Activated CD8-positive, alpha-beta T cell treated with anti-CD3 and anti-CD28 coated beads for 36 hours (primary cell): ENCODE measurements at places on chromosomes 16 and 17.
A peak's percentile ranks its signal among the peaks of the same experiment; 100 is the strongest.

DNA sequence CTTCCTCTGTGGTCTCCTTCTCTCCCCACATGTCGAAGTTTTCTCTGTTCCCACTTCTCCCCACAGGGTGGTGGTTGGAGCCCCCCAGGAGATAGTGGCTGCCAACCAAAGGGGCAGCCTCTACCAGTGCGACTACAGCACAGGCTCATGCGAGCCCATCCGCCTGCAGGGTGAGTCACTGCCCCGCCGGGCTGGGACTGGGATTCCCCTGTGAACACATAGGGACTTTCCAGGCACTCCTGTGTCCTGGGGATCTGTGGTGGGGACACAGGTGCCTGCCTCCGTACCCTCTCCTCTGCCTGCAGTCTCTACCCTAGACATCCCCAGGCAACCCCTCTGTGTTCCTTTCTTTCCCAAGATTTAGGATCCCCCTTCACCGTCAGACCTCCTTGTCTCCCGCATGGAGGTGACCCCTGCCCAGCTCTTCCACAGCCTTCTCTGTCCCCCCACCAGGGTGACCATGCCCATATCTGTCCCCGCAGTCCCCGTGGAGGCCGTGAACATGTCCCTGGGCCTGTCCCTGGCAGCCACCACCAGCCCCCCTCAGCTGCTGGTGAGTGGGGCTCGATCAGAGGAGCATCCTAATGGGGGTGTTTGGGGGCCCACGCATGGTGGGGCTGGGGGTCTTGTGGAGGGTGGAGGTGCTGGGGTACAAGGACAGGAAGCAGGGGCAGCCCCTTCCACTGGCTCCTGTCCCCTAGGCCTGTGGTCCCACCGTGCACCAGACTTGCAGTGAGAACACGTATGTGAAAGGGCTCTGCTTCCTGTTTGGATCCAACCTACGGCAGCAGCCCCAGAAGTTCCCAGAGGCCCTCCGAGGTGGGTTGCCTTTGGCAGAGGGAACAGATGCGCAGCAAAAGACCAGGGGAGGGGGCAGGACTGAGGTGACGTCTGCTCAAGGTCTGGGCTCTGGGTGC, 5.8 kb downstream of the ITGAM start:
- DNase-seq = peak; percentile 92

- no peak for DNase-seq
Measured at GRCh38 chr16:81275795-81276194, 37.3 kb downstream of the BCO1 start.

DNA sequence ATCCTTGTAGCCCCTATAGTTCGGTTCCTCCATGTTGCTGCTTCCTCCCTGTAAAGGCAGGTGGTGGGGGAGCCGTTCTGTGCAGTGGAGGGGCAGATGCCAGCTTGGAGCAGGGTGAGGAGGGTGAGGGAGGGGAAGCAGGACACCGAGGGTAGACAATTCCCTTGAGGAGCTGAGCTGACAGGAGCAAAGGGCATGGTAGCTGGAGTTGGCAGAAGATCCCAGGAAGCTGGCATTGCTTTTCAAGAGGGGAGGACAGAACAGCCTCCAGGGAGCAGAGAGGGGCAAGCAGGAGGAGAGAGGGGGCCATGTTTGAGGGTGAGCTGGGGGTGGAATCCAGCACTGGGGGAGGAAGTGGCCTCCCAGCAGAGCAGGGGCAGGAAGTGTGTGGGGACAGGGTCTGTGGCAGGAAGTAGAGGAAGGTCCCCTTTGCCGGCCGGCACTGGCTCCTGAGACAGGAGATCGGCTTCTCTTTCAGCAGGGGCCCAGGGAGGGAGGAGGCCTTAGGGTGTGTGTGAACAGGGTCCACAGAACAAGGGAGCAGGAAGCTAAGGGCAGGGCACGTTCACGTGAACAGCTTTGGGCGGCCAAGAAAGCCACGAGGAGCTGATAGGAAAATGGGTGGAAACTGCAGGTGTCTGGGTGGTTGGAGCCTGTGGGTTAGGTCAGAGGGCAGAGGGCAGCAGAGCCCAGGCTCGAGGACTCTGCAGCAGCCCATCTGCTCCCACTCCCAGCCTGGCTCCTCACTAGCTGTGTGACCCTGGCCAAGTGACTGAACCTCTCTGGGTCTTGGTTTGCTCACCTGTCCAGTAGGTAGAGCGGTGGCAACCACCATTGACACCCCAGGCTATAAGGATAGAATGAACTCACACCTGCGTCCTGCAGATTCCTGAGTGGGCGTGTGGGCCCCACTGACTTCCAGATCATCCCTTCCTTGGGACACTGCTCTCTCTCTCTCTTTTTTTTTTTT, 17.5 kb upstream of the SPNS2 start:
- DNase-seq = peak; percentile 75

DNA sequence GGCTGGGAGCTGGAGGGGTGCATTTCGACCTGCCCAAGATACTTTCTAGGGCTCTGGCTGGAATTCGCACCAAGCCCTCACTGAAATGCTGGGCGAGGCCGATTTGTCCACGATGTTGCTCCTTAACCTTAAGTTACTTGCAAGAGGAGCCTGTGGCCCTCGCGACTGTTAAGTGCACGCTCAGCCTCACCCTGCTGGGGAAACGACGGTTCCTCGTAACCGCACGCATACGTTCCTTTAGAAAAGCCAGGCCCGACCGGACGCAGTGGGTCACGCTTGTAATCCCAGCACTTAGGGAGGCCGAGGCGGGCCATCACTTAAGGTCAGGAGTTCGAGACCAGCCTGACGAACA, 607 bp upstream of the NCOR1 start:
- DNase-seq = peak; percentile 42

- DNase-seq = peak; percentile 4
Measured at GRCh38 chr17:36768394-36768793, 167.0 kb downstream of the MRM1 start.

GRCh38 chr17:75622076-75622475, 11.2 kb upstream of the SMIM5 start:
- no peak for DNase-seq

- DNase-seq = no peak
Measured at GRCh38 chr17:65559804-65560627, 1.4 kb downstream of the AXIN2 start.

DNA sequence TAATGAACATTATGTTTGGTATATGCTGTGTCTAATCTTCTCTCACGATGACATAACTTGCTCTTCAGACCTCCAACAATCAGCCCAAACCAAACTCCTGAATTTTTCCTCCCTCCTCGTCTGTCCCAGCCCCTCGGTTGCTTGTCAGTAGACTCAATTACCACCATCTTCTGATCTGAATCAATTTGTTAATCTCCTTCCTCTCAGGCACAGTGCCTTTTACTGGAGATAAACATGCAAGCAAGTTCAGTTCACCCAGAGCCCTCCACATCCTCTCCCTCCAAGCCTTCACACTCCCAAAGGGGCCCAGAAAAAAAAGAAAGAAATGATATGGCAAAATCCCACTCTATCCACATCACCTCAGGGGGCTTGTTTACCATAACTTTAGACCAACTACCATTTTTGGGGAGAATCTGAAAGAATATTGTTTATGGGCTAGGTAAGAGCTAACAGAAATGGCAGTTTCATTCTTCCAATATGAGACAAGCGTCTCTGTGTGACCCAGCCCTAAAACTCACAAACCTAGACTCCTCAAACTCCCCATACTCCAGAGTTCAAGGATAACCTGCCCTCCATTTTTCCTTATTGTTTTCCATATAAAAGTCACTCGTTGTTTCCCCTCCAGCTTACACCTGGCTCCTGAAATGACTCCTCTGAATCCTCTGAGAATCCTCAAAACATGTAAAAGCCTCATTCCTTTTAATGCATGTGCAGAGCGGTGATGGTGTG, 1.5 kb downstream of the TEX2 start:
- no peak for DNase-seq

- no peak for DNase-seq
Measured at GRCh38 chr17:70519300-70519699, 350.0 kb downstream of the KCNJ2 start.

DNA sequence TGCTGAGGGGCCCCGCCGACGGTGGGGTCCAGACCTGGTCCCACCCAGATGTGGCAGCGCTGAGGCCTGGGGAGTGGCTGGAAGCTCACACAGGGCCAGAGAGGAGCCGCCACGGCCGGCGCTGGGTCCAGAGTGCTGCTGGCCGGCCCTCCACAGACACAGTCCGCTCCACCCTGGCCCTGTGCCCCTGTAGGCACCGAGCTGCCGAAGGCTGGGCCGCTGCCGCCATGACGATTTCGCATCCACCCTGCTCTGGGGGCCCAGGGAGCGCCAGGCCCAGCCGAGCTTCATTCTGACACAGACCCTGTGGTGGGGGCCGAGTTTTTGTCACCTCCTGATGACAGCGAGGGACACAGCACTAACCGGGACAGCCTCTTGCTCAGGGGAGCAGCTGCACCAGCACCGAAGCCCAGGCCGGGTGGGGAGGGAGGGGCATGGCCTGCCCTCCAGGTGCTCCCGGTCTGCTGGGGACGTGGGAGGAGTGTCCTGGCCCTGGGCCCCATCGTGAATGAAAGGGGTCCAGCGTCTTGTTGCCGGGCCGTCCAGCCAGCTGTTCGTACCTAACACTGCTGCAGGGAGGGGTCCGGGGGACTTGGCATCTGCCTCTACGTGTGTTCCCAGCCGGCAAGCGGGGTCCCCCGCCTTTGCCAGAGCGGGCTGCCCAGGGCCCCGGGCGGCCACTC, 27.1 kb upstream of the SSTR5 start:
- DNase-seq = no peak

DNA sequence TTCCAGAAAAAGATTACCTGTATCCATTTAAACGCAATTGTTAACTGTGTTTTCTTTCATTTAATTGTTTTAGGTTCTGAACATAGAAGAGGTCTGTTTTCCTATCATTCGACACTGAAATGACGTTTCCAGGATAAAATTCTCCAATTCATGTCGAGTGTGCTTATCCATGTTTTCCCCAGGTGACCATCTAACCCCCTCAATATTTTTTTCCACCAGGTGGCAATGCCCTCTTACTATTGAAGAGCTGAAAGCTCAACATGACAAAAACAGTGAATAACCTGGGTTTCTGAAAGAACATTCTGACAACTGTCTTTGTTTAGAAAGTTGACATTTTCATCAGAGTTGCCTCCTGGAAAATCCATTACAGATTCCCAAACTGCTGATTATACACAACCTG, 948.7 kb downstream of the KCNJ2 start:
- DNase-seq = no peak

DNA sequence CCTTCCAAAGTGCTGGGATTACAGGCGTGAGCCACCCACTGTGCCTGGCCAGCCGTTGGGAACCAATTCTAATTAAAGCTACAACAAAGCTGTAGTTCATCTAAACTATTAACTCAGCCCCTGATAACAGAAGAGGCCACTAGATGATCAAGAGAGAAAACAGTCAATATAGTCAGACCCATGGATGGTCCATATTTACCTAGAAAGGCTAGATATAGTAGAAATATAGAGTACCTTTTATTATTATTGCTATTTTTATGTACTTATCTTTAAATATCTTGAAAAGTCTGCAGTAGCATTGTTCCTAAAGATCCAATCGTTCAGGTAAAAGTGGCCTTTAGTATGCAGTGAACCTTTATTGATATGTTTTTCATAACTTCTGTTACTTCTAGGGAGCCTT, 43.2 kb downstream of the RNF213 start:
- DNase-seq = no peak

GRCh38 chr16:51523400-51523799, 372.3 kb upstream of the SALL1 start:
- no peak for DNase-seq

GRCh38 chr16:89142474-89143195, 28.9 kb upstream of the CDH15 start:
- DNase-seq = no peak

DNA sequence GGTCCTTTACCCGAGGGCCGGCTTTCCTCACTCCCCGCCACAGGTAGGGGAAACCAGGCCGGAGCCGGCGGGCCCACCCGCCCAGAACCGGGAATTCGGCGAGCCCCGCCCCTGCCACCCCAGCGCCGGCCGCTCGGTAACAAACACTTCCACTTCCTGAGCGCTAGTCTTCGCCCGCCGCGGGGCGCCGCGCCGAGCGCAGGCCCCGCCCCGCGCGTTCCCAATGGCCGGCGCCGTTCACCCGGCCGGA, 224 bp upstream of the NHERF1 start:
- DNase-seq = no peak

GRCh38 chr16:64864232-64864809, 257.5 kb downstream of the CDH11 start:
- DNase-seq = no peak

- no peak for DNase-seq
Measured at GRCh38 chr16:57534881-57535658, 1.3 kb downstream of the CCDC102A start.

- no peak for DNase-seq
Measured at GRCh38 chr16:79261944-79262552, 338.5 kb downstream of the MAF start.

DNA sequence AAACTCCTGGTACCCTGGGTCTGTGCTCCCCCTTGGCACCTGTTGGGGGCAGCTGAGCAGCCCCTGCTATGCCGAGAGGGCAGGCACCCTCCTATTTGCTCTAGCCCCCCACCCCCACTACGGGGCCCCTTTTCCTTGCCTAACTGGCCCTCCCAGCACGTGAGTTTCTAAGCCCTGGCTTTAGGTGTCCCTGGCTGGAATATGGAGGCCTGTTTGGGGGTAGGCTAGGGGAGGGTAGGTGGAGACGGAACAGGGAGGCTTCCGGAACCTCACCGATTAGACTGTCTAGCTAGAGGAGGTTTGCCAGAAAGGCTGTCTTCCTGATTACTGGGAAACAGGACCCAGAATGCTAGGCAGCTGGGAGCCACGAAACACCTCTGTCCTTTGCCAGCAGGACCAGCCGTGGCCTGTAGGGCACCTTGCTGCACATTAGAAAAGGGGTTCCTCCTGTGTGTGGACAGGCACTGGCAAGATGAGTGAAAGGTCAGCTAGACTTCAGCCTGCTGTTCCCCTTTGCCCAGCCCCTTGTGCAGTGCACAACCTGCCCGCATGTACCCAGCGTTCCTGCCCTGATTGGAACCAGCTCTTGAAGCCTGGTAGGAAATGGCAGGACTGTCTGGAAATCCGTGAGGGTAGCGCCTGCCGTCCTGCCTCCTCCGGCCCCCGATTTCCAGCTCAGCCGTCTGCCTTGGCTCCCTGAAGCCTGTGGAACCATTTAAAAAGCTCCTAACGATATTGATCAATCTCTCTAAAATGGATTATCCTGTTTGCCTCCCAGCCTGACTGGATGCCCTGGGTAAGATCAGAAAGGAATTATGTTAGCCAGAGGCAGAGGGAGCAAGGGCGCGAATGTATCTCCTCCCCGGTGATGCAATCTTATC, 83.4 kb upstream of the GSE1 start:
- no peak for DNase-seq

DNA sequence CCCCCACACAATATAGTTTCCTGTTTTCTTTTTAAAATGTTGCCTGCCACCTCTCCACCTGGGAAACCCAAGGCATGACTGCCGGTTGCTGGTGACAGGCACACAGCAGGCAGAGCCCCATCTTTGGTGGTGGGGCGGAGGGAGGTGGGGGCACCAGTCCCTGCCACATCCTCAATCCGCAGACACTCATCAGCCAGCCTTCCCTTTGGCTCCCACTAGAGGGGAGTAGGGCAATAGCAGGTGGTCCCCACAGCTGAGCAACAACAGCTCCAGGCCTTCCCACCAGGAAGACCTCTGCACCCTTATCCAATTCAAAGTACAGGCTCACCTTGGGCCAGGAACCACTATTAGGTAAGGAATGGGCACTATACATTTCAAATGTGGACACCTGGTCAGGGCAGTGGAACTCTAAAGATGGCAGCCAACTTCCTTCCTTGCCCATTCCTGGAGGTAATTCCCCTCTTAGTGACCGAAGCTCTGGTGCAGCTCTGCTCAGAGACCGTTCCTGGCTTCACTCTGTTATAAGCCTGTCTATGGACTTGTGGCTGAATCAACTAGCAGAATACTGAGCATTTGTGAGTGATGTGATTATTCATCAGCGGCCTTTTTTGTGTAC, 13.9 kb downstream of the RECQL5 start:
- peak; percentile 54 for DNase-seq

GRCh38 chr16:85422196-85422631, 190.9 kb upstream of the GSE1 start:
- peak; percentile 1 for DNase-seq
